EL (cell line): ENCODE measurements at places on chromosomes 6 and 20.

- DNase-seq, result no peak
Observed at GRCh38 chr20:44644230-44644617, 7.3 kb downstream of the ADA start.

- DNase-seq, result no peak
Observed at GRCh38 chr6:2037237-2037926, 208.0 kb downstream of the GMDS start.

GRCh38 chr6:147548921-147549475 lies 40.5 kb downstream of the SAMD5 start:
- DNase-seq, result no peak

GRCh38 chr6:11592294-11592906 lies 54.9 kb downstream of the TMEM170B start:
- DNase-seq, result peak; percentile 61

DNA sequence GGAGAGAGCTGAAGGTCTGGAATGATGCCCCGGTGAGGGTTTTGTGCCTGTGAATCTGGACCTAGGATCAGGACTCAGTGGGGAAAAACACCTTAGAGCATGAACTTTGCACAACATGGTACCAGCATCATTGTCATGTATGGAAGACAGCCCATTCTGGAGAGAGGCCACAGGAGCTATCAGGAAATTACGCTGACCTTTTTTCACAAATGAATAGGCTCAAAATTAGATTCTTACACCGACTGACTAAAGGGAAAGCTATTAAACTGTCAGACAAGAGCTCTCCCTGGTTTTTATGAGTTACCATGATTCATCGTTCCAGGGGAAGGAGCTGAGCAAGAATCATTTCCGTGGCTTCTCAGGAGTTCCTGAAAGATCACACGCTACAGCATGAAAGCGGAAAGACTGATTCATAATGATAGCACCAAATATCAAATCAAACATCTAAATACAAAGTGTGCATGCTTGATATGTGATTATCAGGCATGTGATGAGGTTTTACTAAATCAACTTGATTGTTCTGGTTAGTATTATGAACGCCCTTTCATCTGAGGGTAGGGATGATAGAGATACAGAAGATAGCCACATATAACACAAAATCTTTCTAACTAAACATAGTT lies 224.9 kb upstream of the SMLR1 start:
- peak; percentile 98 for DNase-seq

- DNase-seq, result no peak
Observed at GRCh38 chr6:160500639-160501038, 152.5 kb downstream of the SLC22A3 start.

DNA sequence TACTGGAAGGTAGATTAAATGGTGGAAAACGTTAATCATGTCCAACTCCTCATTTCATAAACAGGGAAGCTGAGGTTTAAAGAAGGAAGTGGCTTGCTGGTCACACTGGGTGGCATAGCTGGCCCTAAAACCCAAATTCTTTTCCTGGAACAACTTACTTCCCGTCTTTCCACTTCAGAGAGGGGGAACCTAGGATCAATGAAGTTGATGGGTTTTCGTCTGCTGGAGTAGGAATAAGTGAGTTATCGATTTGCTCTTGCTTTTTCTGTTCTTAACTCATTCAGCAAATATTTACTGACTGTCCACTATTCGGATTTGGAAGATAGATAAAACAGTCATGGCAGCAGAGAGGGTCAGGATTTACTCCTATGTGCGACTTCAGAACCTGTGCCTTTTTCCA lies 1.2 kb upstream of the SYS1 start:
- no peak for DNase-seq

DNA sequence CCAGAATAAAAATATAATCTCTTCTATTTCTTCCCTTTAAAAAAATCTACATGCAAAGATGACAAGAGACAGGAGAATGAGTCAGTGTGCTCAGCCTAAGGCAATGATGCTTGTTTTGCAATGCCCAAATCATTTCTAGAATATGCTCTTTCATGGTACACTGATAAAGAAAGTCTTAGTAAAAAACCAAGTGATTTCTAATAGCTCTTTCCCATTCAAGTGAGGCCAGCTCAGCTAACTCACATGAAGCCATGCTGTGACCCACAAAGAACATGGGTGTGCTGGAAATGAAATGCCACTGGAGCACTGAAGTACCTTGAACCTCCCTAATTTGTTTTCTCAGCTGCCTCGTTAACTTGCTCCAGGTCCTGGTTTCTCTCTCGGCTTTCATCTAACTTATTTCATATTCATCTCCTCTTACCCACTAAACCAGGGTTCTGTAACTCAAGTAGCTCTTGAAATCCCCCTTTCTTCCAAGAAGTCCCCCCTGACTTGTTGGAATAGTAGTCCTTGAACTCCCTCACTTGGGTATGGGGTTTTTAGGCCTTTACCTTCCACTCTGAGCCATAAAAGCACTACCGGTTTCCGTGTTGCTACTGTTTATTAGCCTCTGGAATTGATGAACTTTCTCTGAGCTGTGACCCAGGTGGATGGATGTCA lies 92.7 kb downstream of the IRF4 start:
- DNase-seq, result peak; percentile 8

- DNase-seq, result peak; percentile 71
Observed at GRCh38 chr6:3484192-3484591, 27.3 kb upstream of the SLC22A23 start.

GRCh38 chr6:68173616-68174015 lies 461.5 kb upstream of the ADGRB3 start:
- DNase-seq, result no peak

DNA sequence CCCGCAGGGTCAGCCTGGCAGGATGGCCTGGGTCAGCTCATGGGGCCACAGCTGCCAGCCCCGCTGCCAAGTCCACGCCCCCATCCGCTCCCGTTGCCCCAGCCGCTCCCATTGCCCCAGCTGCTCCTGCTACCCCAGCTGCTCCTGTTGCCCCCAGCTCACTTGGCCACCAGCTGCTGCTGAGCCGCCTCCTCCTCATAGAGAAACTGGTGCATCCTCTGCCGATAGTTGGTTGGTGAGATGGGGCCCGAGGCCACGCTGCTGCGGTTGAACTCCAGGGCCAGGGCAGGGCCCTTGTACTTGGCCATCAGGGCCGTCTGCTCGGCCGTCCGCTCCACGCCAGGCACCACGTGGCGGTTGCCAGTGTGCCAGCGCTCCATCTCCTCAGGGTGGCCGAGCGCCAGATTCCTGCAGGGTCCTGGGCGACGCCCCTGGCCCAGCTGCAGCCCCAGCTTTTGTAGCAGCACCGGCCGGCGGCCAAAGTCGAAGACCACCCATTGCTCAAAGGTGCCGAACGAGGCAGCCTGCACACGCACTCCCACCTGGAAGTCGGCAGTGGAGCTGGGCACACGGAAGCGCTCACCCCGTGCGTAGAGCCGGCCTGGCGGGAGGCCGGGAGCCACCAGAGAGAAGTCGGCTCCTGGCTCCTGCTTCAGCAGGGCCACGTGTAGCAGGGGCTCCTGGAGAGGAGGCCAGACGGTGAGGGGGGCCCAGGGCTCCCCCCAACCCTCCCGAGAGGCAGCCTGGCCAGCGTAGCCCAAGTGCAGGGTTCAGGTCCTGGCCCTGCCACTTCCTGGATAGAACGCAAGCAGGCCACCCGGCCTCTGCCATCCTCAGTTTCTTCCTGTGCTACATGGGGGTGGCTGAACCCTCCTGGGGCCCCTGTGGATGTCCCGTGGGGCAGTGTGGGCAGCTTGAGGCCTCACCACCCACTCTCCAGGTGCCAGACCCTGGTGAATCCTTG lies 4.8 kb downstream of the HELZ2 start:
- no peak for DNase-seq

DNA sequence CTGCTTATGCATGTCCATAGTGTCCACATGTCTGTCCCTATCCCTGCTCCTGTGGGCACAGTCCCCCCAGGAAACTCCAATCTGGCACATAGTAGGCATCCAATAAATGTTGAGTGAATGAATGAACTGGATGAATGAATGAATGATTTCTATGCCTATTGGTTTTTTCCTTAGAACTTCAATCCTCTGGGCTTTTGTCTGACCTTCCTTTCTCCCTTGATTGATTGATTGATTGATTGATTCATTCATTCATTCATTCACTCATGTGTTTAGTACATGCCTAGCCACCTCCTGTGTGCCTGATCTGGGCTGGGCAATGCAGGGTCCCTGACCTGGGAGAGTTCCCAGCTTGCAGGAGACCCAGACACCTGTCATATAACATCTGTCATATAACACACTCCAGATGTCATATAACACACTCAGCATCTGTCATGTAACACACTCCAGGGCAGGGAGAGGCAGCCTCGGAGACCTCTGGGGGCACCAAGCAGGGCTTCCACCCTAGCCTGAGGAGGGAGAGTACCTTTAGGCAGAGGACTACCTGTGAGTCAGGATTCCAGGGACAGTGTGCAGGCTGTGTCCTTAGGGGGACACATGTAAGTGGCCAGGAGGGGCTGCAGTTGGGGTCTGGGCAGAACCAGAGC lies 17.9 kb downstream of the VSTM2L start:
- no peak for DNase-seq

GRCh38 chr6:28010526-28010925 lies 53.5 kb downstream of the OR2B6 start:
- no peak for DNase-seq

DNA sequence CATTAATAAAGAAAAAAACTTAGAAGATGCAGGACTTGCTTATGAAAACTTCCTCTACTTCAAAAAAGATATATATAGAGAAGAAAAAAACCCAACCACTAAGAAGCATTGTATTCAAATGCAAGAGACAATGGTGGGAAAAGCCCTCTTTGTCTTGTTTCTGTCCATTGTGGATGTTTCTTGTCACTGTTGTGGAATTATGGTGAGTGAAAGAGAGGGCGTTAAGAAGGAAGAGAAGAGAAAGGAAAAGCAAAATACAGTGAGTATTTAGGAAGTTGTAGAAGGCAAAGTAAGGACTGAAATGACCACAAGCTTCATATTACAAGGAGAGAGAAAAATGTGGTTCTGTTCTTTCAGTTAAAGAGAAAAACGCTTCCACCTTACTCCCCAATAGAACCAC lies 14.1 kb upstream of the THBD start:
- no peak for DNase-seq

- DNase-seq, result no peak
Observed at GRCh38 chr20:3667434-3668037, 4.3 kb upstream of the GFRA4 start.

DNA sequence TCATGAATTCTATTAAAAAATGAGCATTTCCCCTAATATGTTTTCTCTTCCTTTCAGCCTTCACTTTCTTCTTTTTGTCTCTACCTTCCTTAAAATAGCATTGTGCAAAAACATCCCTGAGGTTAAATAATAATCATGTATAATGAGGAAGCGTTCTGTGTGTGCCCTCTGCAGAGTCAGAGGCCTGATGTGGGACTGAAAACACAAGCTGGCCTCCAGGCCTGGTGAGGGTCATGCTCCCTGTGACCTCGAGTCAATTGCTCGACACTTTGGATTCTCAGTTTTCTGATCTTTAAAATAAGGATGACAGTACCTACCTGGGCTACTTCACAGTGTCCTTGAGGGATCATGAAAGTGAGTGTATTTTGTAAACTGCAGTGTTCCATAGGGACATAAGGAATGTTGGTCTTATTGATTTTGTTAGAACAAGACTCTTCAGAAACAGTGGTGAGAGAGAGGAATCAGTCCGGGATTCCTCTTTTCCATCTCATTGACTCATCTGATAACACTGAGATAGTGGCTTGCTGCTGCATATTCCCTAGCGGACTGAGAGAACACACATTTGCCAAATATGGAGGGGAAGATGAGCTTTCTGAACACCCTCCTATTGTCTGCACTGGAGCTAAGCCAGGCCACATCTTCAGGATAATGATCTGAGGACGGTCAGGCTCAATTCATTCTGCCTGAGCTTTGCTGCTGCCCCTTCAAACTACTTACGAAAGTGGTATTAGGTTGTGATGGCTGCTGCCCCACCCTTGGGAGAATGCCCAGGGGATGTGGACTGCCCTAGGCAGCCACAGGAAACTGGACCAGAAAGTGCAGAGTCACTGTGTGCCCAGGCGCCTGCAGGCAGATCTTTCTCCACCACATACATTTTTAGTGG lies 39.6 kb upstream of the PDE7B start:
- peak; percentile 87 for DNase-seq
